ENCODE measurements at places on chromosomes 13 and 19.

DNA sequence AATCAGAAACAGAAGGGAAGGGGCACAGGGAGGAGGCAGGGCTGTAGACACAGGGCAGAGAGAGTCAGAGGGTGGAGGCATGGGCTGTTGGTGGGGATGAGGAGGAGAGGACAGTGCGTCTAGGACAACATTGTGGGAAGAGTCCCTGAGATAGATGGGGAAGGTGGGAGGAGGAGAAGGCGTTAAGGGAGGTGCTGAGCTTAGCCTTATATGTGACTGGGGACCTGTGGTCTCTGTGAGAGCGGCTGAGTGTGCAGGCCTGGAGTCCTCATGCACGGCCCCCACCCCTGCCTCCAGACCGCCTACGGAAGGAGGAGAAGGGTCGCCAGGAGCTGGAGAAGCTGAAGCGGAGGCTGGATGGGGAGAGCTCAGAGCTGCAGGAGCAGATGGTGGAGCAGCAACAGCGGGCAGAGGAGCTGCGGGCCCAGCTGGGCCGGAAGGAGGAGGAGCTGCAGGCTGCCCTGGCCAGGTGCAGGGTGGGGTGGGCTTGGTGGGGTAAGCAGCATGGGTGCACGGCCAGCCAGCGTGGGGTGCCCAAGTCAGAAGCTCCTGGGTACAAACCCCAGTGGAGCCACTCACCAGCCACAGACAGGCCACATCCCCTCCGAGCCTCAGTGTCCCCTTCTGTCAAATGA is 56.8 kb downstream of the KCNC3 start:
- no peak for DNase-seq

DNA sequence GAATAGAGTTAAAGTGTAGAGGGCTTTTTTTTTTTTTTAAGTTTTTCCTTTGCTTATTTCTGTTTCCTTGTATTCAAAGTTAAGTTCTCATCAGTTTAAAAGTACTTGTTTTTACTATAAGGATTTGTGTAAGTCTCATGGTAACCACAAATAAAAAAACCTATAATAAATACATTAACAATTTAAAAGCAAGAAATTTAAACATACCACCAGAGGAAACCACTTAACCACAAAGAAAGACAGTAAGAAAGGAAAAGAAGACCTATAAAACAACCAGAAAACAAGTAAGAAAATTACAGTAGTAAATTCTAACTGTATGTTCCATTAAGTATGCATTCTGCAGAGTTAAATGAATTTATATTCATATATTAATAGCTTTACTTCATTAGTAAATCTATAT is 999.1 kb upstream of the ATXN8OS start:
- no peak for DNase-seq

GRCh38 chr13:45280011-45280410 is 61.0 kb downstream of the TPT1 start:
- no peak for DNase-seq

- DNase-seq, result no peak
Observed at GRCh38 chr19:50794074-50794875, 4.1 kb downstream of the ACP4 start.

- no peak for DNase-seq
Observed at GRCh38 chr13:110034031-110034549, 247.7 kb upstream of the IRS2 start.

DNA sequence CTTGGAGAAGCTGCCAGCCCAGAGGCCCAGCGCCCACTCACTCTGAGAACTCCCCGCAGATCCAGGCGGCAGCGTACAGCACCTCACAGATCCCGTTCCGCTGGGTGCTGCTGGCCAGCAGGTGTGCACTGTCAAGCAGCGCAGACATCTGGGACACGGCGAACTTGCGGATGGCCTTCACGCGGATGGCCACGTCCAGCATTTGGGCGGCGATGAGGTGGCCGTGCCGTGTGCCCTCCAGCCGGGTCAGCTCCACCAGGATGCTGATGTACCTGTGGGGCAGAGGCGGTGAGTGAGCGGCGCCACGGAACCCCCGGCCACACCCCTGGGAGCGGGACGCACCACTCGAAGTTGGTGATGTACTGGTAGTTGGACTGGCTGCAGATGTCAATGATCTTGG is 24.1 kb downstream of the IZUMO4 start:
- DNase-seq, result no peak

DNA sequence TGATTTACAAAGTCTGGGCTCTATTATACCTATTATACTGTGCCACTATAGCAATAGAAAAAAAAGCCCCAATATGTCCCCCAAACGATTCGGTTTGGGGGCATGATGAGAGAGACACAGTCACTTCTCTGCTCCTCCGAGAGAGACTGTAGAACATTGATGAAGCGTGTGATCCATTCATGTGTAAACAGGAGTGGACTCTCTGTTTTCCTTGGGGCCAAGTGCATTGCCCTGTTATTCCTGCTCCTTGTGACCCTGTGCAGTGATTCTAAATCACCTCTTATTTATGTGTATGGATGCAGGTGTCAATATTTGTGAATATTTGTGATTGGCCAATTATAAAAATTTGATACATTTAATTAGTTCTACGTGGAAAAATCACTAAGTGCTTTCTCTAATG is 17.0 kb downstream of the F10 start:
- no peak for DNase-seq

All from GOT3 (cell line).